AG10803 (cell line): ENCODE measurements at places on chromosomes 3 and 15.

DNA sequence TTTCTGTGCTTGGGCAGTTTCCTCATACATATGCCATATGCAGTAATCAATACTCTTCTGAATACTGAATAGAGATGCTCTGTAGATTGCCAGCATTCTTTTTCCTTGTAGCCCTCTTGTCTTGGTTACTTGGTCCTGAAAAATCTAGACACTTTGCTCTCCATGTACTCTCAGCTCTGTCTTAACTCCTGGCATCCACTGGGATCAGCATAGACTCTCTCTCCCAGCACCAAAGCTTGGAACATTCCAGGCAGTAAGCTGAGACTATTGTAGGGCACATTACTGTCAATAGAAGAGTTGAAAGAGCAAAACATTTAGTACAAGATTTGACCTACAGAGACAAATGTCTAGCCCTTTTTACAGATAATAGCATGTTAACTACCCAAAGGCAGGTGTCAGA is 1100.3 kb downstream of the TBL1XR1 start:
- DNase-seq = no peak

- DNase-seq = no peak
Measured at GRCh38 chr15:53129121-53129904, 339.2 kb upstream of the ONECUT1 start.

GRCh38 chr15:47708161-47708980 is 8.9 kb upstream of the SEMA6D start:
- no peak for DNase-seq

DNA sequence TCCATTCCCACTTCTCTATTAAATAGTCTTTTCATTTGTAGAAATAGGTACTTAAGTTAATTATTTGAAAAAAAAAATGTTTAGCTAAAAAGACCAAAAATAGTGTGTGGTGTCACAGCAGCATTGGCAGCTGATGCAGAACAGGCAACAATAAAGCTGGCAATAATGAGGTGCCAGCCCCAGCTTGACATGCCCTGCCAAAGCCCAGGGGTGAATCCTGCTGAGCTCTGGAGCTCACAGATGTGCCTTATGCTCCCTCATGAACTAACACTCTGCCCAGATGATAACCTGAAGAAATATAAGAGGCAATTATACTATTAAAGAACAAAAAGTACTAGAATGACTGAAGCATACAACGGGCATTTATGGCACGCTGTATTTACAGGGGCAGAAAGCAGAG is 63.8 kb downstream of the IGSF11 start:
- DNase-seq = no peak

- peak; percentile 42 for DNase-seq
Measured at GRCh38 chr3:75192146-75192616, 471.9 kb upstream of the FRG2C start.

GRCh38 chr3:179233043-179233442 is 17.9 kb downstream of the KCNMB3 start:
- DNase-seq = no peak
